Esophagus mucosa (tissue), 1 donor: ENCODE measurements at places on chromosomes 3 and 15. TPM values are rescaled to one million over a fixed set of nuclear protein-coding genes. Genes with fewer than 3 reads are reported as not detected.
A peak's percentile ranks its signal among the peaks of the same experiment; 100 is the strongest.

CACNA2D2 gene
- 0.08 TPM for total RNA-seq

DNA sequence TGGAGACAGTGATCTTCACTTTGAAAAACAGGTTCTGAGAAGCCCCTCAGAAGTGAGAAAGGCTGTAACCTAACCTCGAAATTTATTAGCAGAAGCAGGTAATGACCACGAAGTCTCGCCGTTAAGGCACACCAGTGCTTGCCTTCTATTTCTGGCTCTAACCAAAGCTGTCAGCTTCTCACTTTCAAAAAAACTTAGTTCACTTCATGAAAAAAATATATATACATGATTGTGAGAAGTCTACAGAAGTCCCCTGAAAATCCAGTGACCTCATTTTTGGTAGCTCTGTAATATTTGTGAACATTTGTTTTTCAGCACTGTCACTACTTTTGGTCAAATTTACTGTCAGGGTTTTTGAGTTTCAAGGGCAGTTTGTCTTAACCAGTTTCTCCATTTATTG is 19.1 kb upstream of the AKAP13 start:
- no peak for ATAC-seq

DNA sequence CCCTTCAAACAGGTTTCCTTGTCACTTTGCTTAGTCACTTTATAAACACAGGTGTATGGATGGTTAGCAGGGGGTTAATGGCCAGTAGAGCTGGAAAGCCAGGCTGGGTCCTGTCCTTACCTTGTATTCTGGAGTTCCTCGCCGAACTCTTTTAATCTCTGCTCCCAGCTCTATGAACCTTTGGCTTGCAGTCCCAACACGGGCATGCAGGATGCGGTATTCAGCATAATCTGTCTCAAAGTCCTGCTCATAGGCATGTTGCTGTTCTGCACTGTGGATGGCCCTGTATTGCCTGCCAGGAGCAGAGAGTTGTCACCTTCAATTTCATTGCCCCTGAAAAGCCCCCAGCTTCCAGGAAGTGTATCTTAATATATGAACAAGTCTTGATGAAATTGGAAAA is 2.7 kb downstream of the ELL3 start:
- no peak for ATAC-seq

FBXO40 gene
- total RNA-seq = not detected

STAB1 gene
- 21.2 TPM for total RNA-seq

DNA sequence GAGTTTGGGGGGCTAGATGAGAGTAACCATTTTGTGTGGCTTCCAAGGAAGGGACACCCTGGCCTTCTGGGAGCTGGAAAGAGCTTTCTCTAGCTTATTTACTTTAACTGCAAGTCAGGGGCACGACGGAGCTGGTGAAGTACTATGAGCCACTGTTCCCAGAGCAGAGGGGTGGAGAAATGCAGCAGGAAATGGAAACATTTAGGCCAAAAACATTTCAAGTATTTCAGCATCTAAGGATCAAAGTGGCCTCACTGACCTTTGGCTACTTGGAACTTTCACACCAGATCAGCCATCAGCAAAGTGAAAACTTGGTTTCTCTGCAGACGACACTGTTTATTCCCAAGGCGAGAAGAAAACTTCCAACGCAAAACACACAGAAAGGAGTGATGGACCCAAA is 7.9 kb downstream of the DGKG start:
- ATAC-seq = no peak

DNA sequence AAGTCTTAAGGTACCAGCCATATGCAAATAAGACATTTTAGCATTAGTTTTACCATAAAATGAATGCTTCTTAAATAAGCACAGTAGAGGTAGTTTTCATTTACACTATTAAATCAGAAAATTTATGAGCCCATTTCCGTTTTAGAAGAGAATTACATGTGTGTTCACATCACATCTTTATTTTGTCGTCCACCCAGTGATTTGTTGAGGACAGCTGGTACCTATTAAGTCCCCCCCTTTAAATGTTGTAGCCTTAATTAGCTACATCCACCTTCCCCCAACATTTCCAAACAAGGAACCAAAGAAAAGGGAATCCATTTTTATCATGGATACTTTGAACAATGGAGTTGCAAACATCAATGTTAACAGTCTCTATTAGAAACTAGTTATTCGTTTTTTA is 6.8 kb downstream of the IL17RD start:
- no peak for ATAC-seq

GRCh38 chr3:197465996-197466549 is 89.7 kb downstream of the BDH1 start:
- peak; percentile 56 for ATAC-seq

GPD1L gene
- total RNA-seq = 39.9 TPM

DNA sequence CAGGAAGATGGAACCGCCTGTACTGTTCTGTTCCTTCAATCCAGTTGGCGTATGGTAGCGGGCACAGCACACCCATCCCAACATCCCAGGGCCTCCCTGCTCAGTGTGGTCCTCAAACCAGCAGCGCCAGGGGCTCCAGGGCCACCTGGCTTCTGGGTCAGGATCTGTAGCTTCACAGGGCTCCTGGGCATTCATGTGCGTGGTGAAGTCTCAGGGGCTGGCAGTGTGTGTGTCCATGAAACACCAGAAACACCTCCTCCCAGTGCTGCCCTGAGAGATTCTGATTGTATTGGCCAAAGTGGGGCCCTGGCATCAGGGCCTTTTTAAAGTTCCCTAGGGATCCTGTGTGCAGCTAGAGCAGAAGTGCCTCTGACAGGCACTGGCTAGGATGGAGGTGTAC is 42.1 kb downstream of the ABTB1 start:
- no peak for ATAC-seq

DNA sequence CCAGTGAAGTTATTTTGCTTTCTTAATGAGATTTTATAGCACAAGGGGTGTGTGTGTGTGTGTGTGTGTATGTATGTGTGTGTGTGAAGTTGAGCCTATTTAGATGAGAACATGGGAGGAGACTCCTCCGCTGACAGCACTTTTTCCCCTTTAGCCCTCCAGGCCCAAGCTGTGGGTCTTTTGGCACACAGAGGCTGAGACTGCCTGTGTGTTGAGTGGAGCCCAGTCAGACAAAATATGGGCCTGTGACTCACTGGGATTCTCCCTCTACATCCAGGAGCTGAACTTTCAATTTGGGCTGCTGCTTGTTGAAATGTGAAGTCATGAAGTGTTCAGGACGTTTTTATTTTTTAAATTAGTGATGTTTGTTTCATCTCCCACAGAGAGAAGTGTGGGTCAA is 108.0 kb downstream of the MFSD1 start:
- ATAC-seq = no peak

PATL2 gene
- total RNA-seq = 1.2 TPM

- no peak for ATAC-seq
These were observed 25.5 kb upstream of the DPPA4 start for GRCh38 chr3:109362823-109363222.

DNA sequence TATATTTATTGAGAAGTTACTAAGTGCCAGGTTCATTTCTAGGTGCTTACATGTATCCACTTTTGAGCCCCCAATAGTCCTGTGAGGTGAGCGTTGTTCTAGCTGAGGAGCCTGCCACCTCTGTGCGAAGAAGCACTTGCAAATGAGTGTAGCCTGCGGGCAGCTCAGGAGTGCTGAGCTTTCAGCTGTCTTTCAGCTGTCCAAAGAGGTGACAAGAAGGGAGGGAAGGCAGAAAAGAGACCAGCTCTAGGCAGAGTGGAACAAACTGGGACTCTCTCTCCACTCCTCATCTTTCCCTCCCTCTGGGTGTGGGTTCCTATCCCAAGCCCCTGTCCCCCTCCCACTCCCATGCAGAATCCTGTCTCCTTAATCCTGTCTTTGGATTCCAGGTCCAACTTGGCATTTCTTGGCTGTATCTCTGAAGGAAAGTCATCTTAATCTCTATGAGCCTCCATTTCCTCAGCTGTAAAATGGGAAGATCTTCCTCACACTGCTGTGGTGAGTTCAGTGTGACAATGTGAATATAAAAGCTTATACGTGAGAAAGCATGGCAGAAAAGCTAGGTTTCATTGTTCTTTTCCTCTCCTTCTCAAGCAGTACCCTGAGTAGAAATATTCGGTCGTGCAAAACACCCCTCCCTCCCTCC is 6.7 kb upstream of the SRP14 start:
- peak; percentile 1 for ATAC-seq

DNA sequence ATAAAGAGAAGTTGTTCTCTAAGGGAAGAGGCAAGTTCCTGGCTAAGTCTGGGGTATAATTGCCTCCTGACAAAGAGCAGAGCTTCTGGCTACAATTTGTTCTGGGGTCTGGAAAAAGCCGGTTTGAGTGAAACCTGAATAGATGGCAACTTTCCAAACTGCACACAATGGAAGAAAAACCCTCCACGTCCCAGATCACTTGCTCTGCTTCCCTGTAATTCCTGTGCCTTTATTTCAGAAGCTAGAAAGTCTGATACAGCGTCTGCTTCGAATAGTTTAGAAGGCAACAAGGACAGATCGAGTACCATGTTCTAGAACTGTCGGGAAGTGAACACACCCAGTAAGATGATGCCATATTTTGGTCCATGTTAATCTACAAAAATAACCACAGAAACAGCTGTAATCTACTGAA is 1.6 kb upstream of the WDR82 start:
- ATAC-seq = no peak

GRCh38 chr3:71101014-71101413 is 482.5 kb downstream of the FOXP1 start:
- peak; percentile 92 for ATAC-seq

DNA sequence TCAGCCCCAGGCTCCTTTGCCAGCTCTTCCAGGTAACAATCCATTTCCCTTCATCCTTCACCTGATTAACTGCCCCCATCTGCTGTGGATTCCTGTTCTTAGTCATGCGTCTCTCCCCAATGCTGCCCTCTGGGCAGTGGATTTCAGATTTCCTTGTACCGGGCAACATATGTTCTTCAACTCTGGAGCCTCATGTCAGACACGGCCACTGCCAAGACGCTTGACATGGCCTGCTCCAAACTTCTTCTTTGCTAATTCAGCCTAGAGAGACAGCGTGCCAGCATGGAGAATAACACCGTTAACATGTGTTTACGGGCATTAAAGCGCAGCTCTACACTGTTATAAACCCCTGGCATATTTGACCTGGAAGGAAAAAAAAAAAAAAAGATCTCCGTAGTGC is 1035.1 kb upstream of the NR2F2 start:
- ATAC-seq = no peak

GRCh38 chr3:9033867-9034266 is 70.6 kb upstream of the RAD18 start:
- no peak for ATAC-seq

- ATAC-seq = no peak
These were observed 71.5 kb upstream of the LPP start for GRCh38 chr3:188082450-188082849.

DNA sequence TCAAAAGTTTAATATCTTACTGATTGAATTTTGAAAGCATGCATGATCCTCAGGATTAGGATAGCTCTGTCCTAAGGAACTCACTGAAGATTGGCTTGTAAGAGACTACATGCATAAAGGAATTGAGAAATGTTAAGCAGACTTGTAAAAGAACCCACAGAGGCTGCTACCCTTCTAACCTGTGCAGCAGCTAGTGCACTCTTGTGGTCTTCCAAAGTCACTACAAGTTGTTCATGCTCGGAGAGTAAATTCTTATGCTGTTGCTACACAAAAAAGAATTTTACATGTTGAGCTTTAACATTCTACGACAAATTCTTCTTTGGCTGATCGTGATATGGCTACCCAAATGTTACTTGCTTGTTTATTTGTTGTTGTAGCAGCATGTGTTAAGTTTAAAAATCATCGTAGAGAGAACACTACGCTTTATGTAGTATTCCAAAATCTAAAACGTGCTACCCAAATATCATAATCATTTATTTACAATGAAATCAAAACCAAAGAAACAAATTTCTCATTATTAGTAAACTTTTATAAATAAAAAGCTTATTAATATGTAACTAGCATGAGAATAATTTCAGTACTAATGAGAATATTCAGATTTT is 55.0 kb downstream of the GOLIM4 start:
- ATAC-seq = peak; percentile 57

GRCh38 chr3:124935264-124935663 is 713 bp upstream of the MUC13 start:
- no peak for ATAC-seq

DNA sequence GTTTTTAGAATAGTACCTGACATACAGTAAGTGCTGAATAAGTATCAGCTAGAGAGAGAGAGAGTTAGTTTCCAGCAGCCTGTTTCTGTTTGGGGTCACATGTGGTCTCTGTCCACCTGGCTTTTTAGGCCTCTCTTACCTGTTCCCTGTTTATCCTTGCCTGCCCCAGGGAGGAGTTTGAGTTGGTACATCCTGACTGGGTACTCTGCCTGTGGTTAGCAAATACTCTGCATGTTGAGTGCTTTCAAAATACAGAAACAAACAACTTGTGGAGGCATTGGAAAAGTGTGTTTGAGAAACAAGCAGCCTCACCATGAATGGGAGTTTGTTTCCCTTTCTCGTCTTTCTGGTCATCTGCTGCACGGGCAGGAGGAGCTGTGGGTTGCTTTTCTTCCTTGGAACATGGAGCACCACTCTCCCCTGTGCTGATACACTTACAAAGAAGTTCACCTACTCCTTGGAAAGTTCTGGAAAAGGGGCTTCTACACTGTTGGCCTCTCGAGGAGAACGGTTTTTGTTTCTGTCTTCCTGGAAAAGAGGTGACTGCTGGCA is 166.1 kb downstream of the PGPEP1L start:
- no peak for ATAC-seq

CPLX3 gene
- total RNA-seq = not detected

DNA sequence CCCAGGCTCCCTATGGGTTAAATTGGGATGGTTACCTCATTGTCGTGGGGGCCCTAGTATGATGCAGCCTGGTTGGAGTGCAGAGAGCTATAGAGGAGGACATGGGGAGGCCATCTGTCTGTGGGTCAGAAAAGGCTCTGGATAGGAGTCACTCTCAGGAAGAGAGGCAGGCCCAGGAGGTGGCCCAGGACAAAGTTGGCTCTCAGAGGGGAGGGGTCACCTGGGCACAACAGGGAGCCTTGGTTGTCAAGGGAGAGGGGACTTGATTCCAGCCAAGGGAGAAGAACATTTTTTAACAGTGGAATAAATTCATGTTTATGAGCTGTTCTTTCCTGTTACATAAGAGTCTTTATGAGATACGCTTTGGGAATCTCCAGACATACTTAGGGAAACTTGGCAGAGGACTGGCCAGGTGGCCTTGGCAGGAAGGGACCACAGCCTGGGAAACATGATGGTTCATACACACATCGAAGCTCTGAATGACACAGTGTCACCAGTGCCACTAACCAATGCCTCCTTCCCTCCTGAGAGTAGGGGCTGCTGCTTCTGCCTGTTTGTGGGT is 27.5 kb upstream of the LCTL start:
- ATAC-seq = no peak

TEX9 gene
- total RNA-seq = 9.2 TPM

EPHA3 gene
- total RNA-seq = 0.40 TPM

- no peak for ATAC-seq
These were observed 40.5 kb upstream of the VPS8 start for GRCh38 chr3:184771301-184772127.

GRCh38 chr15:70031713-70032112 is 66.0 kb downstream of the TLE3 start:
- no peak for ATAC-seq

DNA sequence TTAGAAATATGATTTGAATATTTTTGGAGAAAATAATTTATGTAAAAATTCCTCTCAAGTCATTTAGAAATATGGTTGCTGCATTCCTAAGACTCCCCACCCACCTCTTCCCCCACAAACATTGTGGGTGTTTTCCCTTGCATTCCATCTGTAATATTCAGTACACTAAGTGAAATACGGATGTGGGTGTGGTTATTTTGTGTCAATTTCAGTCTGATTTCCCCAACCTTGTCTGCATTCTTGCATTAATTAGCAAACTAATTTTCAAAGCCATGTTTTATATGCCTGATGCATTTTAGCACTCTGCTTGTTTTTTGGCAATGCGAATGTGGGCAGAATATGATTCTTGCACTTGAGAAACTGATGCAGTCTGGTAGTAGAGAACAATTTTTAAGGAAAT is 408.3 kb upstream of the RGMA start:
- ATAC-seq = no peak
